NCI-H446 treated with DMSO at 0.1 percent for 48 hours (cell line): ENCODE measurements at places on chromosomes 4 and X.

GRCh38 chr4:81116566-81116965 is 86.1 kb downstream of the BMP3 start:
- no peak for DNase-seq

DNA sequence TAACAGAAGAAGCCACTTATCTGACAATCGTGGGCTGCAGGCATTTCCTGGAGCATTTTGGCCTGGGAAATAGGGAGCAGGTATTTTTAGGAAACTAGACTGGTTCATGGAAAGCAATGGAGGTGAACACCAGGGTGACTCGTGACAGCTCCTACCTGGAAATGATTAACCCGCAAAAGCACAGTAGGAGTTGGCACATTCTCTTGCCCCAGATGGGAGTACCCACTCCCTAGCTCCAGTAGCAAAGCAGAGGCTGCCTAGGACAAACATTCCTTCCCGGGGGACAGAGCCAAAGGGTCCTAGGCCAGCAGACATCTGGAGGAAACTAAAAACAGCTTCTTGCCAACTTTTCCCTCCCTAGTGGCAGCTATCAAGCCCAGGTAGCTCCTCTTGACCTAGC is 29.0 kb downstream of the RTL5 start:
- no peak for DNase-seq

DNA sequence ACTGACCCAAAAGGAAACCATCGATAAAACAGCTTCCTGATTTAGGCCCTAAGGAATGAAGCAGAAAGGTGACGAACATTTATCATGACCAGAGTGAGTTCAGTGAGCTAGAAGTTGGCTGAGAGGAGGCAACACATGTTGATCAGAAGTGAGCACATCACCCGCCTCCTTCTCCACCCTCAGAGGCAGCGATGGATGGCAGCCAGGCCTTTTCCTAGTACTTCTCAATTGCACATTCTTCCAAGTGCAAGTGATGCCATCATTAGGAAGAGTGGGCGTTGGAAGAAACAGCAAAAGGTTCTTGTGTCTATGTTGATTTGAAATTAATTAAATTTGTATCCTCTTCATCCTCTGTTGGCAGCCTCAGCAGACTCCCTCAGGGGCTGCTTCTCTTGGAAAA is 51.7 kb downstream of the TMEM154 start:
- DNase-seq: no peak

DNA sequence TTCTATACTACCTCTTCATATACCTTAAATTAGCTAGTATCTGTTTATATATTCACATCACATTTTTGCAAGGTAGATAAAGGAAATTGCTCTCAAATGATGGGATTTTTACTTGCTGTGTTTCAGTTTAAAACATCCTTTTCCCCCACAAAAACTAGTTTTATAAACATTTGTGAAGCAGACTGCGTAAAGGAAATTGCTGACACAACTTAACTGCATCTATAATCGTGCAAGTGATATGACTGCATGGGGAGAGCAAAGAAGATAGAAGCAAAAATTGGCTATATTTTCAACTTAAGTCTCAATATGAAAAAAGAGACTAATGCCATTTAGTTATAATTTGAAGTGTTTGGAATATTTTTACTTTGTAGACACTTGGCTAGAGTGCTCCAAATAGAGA is 385.2 kb downstream of the C4orf33 start:
- DNase-seq: no peak

- no peak for DNase-seq
Measured at GRCh38 chrX:13370713-13371112, 50.9 kb upstream of the ATXN3L start.
